Stimulated activated CD4-positive, alpha-beta T cell treated with anti-CD3 and anti-CD28 coated beads, Interleukin-4, amount 100 ng/mL, for 24 hours (primary cell): ENCODE measurements at places on chromosomes 16 and 17.

- no peak for DNase-seq
Observed at GRCh38 chr16:88706965-88707826, 893 bp downstream of the CTU2 start.

GRCh38 chr17:41211845-41212466, 14.5 kb upstream of the KRTAP9-2 start:
- DNase-seq = no peak

- DNase-seq = no peak
Observed at GRCh38 chr17:82927661-82928601, 88.1 kb upstream of the ZNF750 start.

DNA sequence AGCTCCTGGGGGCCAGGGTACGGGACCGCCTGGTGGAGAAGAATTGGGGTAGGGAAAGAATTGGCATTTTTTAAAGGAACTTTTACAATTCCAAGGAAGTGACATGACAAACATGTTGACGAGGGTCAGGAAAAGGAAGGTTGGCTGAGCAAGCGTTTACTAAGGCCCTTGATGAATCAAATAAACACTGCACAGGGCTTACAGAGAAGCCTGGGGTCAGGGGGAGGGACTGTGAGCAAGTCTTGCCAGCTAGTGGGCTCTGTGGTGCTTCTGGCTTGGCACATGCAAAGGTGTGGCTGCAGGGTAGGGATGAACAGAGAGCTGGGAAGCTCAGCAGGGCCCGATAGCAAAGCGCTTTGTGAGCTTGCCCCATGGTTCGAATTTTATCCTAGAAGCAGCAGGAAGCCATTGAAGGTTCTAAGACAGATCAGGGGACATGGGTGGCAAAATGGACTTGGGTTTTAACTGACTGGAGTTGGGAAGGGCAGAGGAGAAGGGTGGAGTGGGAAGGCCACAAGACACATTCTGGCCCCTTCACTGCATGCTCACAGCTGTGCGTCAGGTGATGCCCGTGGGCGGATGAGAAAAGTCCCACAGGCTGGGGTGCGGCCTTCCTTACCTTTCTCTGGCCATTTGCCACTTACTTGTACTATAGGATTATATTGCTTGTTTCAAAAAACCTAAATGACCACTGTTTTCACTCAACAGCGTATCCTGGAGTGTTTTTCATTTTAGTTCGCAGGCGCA, 117.8 kb downstream of the SOCS1 start:
- no peak for DNase-seq
